ENCODE measurements at places on chromosomes 5 and 9.
A peak's percentile ranks its signal among the peaks of the same experiment; 100 is the strongest.

- no peak for DNase-seq
These were observed 8.5 kb upstream of the TPM2 start for GRCh38 chr9:35698231-35698630.

DNA sequence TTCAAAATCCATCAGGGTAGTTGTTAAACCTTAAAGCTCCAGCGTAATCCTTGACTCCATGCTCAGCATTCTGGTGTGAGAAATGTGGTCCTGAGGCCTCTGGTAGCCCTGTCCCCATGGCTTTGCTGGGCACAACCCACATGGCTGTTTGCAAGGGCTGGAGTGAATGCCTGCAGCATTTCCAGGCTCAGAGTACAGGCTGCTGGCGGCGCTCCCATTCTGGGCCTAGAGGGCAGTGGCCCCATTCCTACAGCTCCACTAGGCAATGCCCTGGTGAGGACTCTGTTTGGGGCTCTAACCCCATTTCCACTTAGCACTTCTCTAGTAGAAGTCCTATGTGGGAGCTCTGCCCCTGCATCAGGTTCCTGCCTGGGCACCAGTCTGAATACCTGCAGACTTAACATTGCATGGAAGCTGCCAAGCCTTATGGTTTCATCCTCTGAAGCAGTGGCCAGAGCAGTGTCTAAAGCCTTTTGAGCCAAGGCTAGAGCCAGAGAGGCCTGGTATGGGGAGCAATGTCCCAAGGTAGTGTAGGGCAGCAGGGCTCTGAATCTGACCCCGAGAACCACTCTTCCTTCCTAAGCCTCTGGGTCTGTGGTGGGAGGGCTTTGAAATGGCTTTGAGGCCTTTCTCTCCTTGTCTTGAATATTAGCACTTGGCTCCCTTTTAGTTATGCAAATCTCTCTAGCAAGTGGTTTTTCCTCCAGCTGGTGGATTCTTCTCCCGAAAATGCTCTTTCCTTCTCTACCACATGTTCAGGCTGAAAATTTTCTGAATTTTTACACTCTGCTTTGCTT lies 5.8 kb upstream of the ALDH1A1 start:
- no peak for DNase-seq

DNA sequence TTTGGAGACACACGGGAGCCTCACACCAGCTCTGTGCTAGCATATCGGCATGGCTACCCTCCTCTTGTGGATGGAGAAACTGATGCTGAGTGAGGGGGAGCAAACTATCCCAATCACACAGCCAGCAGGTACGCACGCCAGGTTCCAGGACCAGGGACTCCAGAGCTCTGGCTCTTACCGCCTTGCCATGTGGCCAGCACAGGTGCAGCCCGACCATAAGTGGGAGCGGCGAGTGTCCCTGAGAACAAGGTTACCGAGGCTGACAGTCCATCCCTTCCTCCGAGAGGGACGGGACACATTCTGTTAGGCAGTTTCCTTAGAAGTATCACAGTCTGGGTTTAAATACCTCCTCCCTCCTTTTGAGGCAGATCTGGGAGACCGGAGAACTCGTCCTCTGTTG lies 86.0 kb downstream of the PAX5 start:
- no peak for DNase-seq

DNA sequence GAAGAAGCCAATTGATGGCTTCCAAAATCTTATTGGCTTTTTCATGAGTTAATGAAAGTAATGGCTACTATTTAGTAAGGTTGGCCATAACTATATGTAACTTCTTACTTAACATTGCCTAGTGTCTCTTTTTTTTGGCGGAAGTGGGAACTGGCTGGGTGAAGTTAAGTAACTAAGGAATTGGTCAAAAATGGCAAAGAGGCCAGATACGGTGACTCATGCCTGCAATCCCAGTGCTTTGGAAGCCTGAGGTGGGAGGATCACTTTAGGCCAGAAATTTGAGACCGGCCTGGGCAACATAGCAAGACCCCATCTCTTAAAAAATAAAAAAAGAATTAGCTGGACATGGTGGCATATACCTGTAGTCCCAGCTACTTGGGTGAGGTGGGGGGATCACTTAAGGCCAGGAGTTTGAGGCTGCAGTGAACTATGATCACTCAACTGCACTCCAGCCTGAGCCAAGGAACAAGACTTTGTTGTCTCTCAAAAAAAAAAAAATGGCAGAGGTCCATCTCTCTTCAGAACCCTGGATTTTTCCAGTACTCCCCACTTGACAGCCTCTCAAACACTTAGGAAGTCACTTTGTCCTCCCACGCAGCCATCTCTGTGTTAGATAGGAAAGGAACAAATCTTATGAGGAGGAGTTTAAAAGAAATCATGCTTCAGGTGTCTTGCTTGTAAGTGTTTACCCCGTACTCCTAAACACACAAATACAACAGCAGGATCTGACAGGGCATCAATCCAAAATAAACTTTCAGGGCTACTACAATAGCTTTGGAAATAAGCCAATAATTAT lies 75.7 kb downstream of the TEK start:
- no peak for DNase-seq

DNA sequence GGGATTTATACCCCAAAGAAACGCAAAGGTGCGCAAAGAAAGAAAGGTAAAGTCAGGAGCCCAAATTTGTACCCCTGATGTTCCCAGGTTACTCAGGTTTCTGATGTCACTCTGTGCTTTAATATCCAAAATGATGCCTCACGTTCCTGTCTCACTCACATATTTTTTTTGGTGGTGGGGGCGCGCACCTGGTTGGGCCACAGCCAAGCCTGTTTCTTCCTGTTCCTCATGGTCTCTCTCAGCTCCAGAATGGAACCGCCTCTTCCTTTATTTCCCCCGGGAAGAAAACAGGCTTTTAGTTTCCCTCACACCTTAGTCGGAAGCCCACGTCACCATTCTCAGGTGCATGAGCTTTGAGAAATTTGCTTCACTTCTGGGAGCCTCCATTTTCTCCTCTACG lies 118.3 kb upstream of the BOD1 start:
- DNase-seq: no peak

- peak; percentile 3 for DNase-seq
These were observed 505 bp downstream of the C5orf34 start for GRCh38 chr5:43514471-43514815.

GRCh38 chr9:107281922-107282667 lies 984 bp upstream of the RAD23B start:
- DNase-seq: no peak

DNA sequence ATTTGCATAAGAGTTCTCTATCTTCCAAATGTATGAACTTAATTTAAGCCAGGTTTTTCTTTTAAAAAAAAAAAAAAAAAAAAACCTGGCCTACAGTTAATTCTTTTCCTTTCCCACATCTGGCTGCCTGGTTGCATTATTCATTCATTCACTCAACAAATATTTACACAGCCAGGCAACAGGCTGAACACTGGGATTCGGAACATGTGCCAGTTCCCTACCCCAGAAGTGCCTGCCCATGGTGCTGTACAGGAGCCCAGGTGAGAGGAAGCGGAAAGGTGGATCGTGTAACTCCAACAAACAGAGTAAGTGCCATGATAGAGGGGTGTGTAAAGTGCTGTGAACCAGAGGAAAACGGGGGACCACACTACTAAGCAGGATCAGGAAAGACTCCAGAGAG lies 93.6 kb downstream of the CDK5RAP2 start:
- DNase-seq: no peak

DNA sequence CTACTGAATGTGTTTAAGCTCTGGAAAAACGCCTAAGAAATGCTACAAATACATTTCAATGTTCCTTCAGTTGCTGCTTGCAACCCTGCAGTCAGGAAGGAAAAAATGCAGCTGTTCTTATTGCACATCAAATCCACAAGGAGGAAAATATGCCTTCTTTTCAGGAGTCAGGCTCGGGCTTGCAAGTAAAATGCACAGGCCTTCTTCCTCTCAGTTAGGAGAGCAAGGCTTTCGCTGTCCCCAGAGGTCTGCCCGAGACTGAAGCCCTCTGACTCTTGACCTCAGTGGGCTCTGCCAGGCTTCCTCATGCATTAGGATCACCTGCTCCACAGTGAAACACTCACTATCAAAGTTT lies 899 bp upstream of the SHC3 start:
- no peak for DNase-seq

- no peak for DNase-seq
These were observed 356.1 kb downstream of the SPOCK1 start for GRCh38 chr5:137142764-137143605.

GRCh38 chr9:78132701-78133058 lies 101.1 kb upstream of the GNAQ start:
- DNase-seq: no peak

GRCh38 chr5:133251296-133252132 lies 199.7 kb downstream of the HSPA4 start:
- no peak for DNase-seq

- no peak for DNase-seq
These were observed 63.1 kb downstream of the GNAQ start for GRCh38 chr9:77968506-77968905.

DNA sequence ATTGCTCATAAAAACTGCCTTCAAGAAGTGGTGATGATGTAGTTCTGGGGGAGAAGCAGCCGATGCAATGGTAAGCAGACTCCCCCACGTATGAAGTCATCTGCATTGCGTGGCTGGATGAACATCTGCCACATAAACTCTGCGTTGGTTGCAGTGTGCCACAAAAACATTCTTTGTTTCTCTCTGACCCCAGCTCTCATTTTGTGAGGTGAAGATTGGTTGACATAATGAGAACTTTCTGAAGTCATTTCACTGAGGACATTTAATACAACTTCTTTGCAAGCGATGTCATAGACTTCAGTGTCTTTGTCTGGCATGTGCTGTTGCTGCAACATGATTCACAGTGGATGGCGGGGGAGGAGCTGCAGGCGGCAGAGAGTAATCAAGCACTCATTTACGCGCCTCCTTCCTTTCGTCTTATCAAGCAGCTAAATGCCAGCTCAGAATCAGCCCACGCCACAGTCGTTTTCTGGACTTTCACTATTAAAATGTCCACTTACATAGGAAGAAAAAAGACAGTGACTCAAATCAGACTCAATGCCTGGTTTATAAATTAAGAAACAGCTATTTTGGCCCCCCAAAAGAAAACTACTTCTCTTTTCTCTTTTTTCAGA lies 91.5 kb upstream of the NFIL3 start:
- no peak for DNase-seq

DNA sequence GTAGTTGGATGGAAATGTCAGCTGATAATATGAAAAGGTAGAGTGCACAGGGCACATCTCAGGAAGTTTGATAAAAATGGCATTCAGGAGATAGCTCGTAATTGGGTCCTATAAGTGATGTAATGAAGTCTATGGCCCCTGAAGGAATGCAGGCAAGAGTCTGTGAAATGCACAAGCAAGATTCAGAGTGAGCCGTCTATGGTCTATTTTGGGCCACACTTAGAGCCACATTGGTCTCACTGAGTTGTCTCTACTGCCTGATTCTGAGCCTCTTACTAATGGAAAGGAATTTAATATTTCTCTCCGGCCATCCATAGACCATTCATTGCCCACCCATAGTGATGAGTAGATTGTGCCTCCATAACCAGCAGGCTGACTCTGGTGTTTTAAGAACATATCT lies 111.3 kb upstream of the KCNN2 start:
- no peak for DNase-seq

DNA sequence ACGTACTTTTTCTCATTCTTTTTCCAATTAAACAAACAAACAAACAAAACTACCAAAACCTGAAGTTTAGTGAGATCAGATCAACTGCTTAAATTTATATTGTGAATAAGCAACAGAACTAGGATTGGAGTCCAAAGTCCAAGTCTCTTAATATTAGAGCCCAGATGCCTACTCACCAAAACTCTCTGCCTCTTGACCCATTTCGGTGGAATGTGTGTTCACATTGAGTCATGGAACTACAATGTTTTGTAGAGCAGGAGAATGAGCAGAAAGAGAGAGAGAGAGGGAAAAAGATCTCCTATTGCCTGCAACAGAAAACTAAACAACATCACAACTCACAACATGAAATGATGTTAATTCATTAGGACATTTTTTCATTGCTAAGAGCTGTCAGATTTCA lies 751.1 kb downstream of the TLR4 start:
- no peak for DNase-seq

DNA sequence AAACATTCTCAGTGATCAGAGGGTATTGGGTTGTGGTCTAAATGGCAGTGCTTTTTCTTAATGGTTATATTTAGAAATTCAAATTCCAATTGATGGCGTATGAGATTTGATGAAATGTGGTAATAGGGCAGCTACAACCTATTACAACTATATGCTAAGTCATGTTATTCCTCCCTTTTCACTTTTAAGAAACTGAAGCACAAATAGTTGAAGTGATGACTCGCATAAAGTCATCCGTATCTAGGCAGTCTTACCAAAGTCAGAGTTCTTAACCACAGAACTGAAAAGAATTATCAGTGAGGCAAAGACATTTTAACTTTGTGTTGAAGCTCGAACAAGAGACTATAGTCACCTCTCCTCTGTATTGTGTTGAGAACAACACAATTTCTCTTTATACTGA lies 28.2 kb downstream of the C9orf152 start:
- DNase-seq: no peak

- DNase-seq: no peak
These were observed 2.8 kb downstream of the ST6GALNAC6 start for GRCh38 chr9:127896395-127897192.

- peak; percentile 27 for DNase-seq
These were observed 25.9 kb upstream of the IDNK start for GRCh38 chr9:83596899-83597504.

DNA sequence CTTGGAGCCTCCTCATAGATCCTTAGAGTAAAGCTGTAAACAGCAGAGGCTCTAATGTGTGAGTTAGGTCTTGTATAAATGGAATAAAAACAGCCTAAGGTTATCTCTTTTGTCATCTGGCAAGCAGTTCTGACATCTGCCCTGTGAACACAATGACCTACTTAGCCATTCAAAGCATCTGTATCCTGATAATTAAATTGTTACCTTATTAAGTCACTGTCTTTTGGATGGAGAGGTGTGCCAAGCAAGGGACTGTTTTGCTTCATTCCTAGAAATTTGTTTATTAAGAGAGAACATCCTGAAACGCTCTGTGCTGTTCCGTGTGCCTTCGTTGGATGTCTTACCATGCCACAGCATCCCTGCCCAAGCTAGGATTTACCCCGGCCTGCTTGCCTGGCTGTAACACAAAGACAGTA lies 1.5 kb downstream of the LSM11 start:
- DNase-seq: no peak

DNA sequence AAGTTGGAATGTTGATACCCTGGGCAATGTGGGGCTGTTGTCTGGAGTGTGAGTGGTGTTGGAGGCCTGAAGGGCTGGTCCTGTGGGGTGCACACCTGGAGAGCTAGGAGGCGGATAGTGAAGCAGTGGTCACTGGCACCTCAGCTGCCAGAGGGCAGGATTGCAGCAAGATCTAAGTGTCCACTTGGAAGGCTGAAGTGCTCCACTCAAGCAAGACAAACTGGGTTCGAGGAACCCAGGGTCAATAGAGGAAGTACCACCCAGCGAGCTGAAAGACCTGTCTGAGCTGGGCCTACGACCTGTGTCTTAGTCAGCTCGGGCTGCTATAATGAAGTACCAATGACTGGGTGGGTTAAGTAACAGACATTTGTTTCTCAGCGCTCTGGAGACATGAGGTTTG lies 39.7 kb upstream of the TJP2 start:
- no peak for DNase-seq

Data from activated CD4-positive, alpha-beta T cell treated with anti-CD3 and anti-CD28 coated beads, Interleukin-2, amount 50 U/mL, for 24 hours (primary cell).